ENCODE measurements at places on chromosomes 6 and 20.

- DNase-seq = no peak
Measured at GRCh38 chr6:110617057-110617456, 140.6 kb upstream of the SLC22A16 start.

DNA sequence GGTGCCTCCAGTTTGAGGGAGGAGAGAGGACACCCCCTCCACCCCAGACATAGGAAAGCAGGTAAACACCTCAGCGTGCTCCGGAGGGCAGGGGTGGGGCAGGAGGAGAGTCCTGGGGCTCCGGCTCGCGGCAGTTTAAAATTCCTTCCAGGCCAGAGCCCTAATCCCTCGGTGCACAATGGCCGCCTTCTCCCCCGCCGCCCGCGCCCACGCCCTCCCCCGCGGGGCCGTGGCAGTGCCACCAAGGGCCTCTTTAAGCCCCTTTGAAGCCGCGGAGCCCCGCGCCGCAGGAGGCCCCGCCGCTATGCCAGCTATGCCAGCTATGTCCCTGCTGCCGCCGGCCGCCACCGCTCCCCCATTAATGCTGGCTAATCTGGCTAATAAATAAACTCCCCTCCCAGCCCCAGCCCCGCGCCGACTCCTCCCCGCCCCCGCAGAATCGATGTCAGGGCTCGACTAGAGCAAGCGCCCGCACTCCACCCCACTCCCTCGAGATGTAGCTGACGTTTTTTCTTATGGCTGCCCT is 125.1 kb downstream of the MRPL14 start:
- no peak for DNase-seq

DNA sequence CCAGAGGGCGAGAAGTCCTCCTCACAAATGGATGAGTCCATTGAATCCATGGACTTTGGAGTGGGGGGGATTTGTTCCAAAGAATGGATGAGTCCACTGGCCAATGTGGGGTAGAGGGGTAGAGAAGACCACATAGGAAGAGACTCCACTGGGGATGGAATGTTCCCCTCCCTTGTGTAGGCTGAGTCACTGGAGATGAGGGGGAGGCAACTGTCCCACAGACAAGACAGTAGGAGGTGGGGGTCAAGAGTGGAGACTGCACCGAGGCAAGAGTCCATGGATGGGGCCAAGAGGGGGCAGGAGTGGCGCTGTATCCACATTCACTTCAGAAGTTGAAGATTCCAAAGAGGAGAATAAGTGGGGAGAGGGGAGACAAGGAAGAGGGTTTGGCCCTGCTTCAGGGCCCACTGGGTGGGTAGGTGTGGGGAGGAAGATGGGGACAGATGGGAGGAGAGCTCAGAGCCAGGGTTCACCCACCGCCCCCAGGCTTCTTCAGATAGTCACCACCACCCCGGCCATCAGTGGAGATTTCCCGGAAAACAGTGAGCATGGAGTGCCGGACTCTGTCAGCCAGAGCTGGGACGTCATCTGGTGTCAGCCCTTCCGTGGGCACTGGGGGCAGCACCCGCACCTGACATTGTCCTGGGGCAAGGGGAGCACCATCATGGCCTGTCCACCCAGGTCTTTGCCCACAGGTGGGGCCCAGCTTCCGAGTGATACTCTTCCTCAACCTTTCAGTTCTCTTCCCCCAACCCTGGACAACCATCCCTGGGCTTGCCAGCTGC is 4.6 kb downstream of the EGFL8 start:
- DNase-seq = no peak

DNA sequence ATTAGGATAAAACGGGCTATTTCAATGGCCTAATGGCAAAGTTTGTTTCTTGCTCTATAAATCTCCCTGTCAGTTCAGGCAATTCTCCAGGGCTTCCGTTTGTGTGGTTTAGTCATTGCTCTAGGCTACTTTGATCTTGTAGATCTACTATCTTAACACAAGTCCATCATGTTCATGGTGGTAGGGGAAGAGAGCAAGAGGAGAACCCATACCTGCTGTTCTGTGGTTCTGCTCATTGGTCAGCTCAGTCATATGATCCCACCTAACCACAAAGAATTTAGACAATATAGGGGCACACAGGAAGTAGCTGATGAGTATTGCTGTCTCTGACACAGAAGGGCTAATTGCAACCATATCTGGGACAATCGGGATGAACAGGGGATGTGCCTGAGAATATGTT is 4.9 kb upstream of the DEK start:
- peak; percentile 63 for DNase-seq

DNA sequence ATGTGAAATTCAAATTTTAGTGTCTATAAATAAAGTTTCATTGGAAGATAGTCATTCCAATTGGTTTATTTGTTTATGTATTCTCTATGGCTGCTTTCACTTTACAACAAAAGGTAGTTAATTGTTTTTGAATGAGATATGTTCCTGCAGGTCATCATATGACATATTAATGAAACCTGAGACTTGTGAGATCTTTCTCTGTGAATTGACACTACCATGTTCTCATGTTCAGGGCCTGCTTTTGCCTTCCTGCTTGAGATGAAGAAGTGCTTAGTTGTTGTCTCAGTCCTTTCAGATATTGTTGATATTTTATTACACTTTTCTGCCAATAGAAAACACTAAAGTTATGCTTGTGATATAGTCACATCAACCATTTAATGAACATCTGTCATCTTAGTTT is 132.5 kb downstream of the UTRN start:
- no peak for DNase-seq

GRCh38 chr6:11033825-11034224 is 10.3 kb downstream of the ELOVL2 start:
- DNase-seq = peak; percentile 85

GRCh38 chr20:8587810-8588209 is 455.7 kb downstream of the PLCB1 start:
- no peak for DNase-seq

DNA sequence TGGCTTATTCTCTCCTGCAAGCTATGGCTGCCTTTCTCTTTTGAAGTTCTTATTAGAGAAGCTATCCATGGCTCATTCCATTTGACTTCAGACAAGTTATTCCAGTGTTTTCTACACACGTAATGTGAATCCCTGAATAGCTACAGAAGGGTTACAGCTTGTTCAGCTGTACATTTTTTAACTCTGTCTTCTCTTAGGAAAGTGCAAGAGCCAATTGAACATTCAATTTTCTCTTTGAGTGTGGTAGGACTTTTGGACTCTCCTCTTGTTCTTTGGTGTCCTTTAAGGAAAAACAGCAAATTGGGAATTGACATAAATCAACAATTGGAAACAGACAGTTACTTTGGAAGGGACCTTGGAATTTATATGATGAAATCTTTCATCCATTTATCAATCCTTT is 125.8 kb downstream of the EPM2A start:
- no peak for DNase-seq

DNA sequence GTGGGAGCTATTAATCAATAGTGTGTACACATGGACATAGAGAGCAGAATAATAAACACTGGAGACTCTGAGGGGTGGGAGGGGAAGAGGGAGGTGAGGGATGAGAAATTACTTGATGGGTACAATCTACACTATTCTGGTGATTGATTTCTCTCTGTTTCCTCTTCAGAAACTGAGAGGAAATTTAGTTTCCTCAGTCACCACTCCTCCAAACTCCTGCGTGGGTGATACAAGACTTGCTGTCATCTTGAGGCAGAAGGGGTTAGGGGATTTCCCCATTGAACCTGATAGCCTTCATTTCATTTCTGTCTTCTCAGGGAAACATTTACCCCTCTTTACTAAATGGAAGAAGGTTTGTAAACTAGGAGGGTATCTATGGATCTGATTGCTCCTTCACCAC is 84.3 kb upstream of the ESR1 start:
- no peak for DNase-seq

- no peak for DNase-seq
Measured at GRCh38 chr6:13362412-13362811, 34.1 kb upstream of the TBC1D7 start.

DNA sequence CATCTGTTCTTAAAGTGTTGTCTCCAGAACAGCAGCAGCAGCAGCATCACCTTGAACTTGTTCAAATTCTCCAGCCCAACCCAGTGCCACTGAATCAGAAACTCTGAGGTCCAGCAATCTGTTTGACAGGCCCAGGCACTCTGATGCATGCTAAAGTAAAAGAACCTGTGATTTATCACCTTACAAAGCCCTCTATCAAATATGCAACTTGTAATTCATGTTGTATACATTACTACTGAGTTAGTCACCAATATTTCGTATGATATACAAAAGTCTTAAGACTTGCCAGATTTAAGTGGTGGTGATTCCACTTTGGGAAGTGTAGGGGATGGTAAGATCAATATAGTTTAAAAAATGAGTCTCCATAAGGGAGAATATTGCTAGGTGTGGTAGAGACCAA is 6.0 kb upstream of the CD164 start:
- DNase-seq = no peak

DNA sequence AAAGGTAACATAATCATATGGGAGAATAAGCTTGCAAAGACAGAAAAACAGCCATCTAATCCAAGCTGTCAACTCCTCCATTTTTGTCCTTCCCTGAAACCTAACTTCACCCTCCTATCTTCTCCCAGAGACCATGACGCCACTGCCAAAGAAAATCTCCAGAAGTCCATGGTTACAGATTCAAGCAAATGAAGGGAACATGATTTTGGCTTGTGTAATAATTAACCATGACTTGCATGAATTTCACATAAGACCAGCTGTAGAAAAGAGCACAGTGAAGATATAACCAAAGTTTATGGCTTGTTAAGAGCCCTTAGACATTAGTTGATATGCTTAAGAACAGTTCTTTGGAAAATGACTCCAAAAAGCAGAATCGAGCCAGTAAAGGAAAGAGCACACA is 342.1 kb upstream of the NRSN1 start:
- DNase-seq = no peak

DNA sequence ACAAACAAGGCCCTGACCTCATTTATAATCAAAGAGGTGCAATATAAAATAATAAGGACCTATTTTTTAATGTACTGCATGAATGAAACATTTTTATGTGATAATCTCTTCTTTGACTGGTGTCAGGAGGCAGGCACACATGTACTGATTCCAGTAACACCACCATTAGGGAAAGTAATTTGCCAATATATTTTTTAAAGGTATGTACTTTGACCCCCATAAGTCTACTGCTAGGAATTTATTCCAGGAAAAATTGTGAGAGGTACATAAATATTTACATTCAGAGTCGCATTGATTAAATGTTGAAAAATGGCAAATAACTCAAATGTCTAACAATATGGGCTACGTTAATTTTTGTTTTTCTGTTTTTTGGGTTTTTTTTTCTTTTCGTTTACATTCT is 325.4 kb upstream of the PRDM1 start:
- no peak for DNase-seq

GRCh38 chr20:63129991-63130657 is 85.8 kb downstream of the YTHDF1 start:
- no peak for DNase-seq

- DNase-seq = peak; percentile 16
Measured at GRCh38 chr6:121856296-121856695, 420.9 kb downstream of the GJA1 start.

DNA sequence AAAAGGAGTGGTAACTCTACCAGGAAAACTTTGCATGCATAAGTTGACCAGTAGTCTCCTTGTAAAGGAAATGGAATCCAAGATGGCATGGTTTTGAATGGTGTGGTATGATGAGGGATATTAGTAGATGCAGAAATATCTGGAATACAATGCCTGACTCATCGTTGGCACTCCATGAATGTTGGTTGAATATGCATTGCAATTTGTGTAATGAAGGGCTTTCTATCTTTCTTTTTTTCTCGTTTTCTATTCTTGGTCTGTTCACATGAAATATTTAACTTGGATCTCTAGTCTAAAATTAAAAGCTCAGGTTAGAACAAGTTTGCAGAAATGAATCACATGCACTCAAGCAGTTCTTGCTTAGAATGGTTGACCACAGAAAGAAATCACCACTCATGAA is 277.3 kb upstream of the PRND start:
- DNase-seq = peak; percentile 73

DNA sequence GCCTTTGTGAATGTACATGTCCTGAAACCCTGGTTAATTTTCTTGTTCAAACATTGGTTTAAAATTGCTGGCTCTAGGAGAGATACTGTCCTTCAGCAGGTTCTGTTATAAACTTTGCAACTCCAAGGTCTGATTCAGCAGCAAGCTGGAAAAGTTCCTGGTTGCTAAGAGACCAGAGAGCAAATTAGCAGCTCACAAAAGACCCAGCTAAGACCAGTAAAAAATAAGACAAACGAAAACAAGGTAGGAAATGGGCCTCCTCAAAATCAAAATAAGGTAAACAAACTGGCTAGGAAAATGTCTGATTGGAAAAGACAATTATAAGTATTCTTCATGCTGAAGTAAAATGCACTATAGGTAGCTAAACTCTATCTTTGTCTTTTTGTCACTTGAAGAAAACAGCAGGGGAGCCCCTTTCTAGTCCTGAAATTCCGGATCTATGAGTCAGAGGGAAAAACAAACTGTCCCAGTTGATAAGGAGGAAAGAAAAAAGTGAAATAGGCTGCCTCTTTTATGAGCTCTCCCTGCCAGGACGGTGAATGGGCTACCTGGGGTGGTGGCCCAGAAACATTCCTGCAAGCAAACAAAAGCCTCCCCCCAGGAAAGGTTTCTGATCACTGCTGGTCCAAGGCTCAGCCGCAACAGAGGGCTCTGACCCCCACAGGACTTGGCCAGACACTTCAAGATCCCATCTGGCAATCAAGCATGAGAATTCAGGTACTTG is 41.6 kb downstream of the UNC5CL start:
- DNase-seq = peak; percentile 55

GRCh38 chr6:54598787-54599313 is 247.7 kb upstream of the FAM83B start:
- no peak for DNase-seq

- no peak for DNase-seq
Measured at GRCh38 chr6:167047554-167047953, 48.4 kb downstream of the CEP43 start.

DNA sequence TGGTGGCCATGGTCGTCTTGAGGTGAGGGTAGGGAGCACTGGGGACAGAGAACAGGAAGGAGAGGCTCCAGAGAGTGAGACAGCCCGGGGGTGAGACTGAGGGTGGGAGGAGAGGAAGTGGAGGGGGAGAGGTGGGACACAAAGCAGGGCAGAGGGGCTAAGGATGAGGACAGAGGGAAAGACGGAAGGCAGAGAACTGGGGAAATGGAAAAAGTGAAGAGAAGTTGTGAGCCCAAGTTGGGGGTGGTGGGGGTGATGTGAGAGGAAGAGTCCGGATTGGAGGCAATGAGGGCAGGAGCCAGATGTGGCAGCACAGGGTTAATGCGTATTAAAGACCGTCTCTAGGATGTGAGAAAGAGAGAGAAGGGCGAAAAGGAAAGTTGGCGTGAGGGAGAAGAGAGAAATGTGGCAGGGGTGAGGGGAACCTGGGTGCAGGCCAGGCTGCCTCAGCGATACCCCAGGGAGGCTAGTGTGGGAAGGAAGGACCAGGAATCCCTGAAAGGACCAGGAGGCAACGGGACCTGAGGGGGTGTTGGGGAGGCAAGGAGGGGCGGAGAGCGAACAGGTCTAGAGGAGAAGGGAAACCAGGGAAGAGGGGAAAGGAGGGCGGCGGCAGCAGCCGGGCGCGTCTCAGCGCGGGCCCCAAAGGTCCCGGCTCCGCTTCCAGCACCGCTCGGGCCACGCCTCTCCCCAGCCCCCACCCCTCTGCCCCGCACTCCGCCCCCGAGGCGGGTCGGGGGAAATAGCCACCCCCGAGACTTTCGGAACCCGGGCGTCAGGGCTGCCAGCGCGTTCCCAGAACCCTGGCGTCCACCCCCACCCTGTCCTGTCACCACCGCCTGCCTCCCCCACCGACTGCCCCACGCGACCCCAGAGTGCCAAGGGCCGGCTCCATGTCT is at the start of gene PPP1R18:
Gene PPP1R18 (minus strand): TSS at position 637 of the 899 bp plus-strand sequence. CDS start 627 bp downstream, at position 10.
- peak; percentile 65 for DNase-seq
